Type B pancreatic cell (in vitro differentiated cells): ENCODE measurements at places on chromosomes 6 and 20. TPM values are rescaled to one million over a fixed set of nuclear protein-coding genes. Genes with fewer than 3 reads are reported as not detected.

DNA sequence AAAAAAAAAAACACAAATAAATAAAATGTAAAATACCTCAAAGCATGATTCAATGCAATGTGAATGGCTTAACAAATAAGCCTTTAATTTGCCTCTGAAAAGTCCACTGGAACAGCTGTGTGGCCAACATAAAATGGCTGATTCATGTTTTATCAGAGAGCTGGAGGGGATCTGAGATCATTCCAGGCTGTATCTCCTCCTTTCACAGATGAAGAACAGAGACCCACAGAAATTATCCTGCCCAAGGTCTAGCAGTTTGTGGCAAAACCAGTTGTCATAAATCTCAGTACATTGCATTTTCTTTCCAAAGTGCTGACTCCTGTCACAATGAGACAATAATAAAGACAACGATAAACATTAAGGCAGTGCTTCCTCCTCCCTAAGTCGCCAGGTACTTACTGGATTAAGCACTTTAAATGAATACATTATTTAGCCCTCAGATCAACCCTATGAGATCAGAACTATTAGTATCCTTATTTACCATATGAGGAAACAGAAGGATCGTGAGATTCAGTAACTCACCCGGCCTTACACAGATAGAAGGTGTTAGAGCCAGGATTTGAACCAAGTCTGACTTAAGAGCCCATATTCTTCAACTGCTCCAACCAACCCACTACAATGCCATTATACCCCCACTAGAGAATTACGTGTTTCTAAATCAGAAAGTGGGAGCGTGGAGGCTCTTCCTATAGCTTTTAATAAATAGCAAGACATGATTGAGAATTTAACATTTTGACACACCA lies 118.3 kb downstream of the KIF13A start:
- H3K27me3 ChIP-seq, result no peaks in the 10 kb centered on the region
- no peak for DNase-seq
- H3K36me3 ChIP-seq, result peaks cover 8% of the 10 kb centered on the region
- H3K4me1 ChIP-seq, result peaks cover 38% of the 10 kb centered on the region

DNA sequence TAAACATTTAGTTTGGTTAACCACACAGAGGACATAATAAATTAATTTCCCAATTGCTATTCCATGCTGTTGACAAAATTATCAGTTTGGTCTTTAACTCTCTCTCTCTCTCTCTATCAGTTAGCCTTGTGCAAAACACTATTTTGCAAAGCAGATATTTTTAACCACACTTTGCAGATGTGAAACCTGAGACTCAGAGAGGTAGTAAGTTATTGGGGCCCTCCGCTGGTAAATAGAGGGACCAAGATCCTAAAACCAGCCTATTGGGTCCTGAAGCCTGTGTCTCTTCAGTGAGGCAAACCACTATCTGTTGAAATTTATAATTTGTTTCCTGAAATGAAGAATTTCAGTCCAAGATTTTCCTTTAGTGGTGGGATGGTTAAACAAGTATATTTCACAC lies 231.0 kb downstream of the SOD2 start:
- H3K4me1 ChIP-seq, result peaks cover 9% of the 10 kb centered on the region
- peaks cover 6% of the 10 kb centered on the region for H3K27me3 ChIP-seq
- no peak overlapping the region for H3K4me3 ChIP-seq
- DNase-seq, result no peak

- H3K27me3 ChIP-seq, result no peaks in the 10 kb centered on the region
- H3K27ac ChIP-seq, result no peak overlapping the region
- DNase-seq, result no peak
- H3K4me3 ChIP-seq, result no peak overlapping the region
- H3K4me1 ChIP-seq, result peaks cover 11% of the 10 kb centered on the region
Observed at GRCh38 chr20:58264271-58264670, 35.8 kb upstream of the ANKRD60 start.

Gene CFAP61
- 0.52 and 5.6 TPM in 2 replicates for total RNA-seq

DNA sequence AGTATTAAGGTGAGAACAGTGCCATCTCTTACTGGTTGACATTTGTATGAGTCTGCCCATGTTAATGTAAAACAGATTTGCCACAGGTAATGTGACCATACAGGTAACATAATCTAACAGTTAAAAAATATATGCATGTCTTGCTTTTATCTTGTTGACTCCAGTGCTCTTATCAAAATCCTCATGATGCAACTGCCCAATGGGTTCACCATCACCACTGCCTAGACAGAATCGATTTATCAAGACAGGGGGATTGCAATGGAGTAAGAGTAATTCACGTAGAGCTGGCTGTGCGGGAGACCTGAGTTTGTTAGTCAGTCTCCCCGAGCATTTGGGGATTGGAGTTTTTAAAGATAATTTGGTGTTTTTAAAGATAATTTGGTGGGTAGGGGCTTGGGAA lies 19.2 kb downstream of the SNX9 start:
- H3K27ac ChIP-seq, result peak overlapping the region; percentile 30
- H3K36me3 ChIP-seq, result peaks cover 7% of the 10 kb centered on the region
- H3K27me3 ChIP-seq, result no peaks in the 10 kb centered on the region
- H3K4me3 ChIP-seq, result peak overlapping the region; percentile 7
- no peak for DNase-seq
- H3K4me1 ChIP-seq, result peaks cover 53% of the 10 kb centered on the region
